Activated CD4-positive, alpha-beta T cell treated with anti-CD3 and anti-CD28 coated beads, Interleukin-2, amount 50 U/mL, for 24 hours (primary cell): ENCODE measurements at places on chromosomes 2 and 18.

DNA sequence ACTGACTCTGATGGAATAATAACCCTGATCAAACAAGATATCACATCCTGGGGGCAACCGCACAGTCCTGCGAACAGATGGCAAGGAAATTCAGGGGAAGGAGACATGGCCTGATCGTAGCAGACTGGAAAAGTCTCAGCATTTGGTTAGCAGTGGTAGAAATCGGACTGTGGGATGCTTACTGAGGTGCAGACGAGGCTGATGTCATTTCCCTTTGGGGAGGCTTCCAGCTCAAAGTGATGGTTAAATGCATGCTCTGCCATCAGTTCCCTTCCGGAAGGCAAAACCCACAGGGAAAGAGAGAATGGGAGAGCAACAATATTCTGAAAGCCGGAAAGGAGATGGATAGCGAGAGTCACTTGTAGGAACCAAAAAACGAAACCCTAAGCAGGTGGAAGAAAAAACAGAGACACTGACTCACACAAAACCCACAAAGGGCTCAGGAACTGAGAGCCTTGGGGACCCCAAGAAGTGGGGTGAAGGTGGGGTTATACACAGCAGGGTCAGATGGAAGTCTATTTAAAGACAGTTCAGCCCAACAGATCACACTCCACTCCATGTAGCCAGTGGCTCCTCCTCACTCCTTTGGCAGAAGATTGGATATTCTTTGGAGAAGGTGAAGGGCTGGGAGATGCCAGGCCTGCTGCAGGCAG lies 93.1 kb downstream of the INPP5D start:
- no peak for DNase-seq

DNA sequence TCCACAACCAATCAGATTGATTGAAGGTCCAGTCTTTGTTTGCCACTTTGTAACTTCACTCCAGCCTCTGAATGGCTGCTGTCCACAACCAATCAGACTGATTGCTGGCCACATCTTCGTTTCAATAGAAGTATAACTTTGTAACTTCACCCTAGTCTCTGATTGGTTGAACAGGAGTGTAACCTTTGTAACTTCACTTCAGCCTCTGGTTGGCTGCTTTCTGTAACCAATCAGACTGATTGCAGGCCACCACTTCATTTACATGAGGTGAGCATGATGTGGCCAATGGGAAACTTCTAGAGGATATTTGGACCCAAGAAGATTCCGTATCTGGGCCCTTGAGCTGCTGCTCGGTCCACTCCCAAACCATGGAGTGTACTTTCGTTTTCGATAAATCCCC lies 16.9 kb upstream of the ALPP start:
- no peak for DNase-seq

DNA sequence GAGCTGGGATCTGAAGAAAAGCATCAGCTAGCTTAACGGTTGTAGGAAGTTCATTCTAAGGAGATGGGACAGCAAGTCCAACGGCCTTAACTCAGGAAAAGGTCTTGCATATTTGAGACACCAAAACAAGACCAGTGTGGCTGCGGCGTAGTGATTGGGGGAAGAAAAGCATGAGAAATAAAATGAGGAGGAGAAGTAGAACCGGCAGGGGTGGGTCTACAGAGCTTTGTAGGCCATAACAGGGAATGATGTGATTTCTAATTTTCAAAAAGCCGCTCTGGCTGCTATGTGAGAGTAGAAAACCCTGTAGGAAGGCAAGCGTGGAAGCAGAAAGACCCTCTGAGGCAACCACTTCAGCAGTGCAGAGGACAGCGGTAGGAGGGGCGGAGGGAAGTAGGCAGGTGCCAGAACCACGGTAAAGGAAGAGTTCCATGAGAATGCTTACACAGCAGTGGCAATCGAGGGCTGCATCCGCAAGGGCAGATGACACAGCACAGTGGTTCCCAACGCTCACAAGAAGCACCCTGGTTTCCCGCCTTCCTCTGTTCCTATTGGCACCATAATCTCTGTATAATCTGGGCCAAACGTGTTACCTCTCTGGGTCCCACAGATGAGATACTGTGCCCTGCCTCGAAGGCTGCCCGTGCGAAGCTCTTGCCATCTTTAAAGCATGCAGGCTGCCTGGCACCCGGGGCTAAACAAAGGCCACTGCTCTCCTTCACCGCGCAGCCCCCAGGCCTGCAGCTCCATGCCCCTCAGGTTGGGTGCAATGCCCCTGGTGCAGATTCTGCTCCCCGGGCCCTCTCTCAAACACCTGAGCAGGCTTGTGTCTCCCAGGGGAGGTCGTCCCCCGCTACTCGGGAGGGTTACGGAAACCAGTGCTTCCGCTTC lies 795 bp downstream of the ANKRD39 start:
- no peak for DNase-seq

- no peak for DNase-seq
These were observed 530.2 kb downstream of the CCDC85A start for GRCh38 chr2:56713978-56714377.

- DNase-seq: no peak
These were observed 479.3 kb downstream of the CPS1 start for GRCh38 chr2:211035548-211036185.

DNA sequence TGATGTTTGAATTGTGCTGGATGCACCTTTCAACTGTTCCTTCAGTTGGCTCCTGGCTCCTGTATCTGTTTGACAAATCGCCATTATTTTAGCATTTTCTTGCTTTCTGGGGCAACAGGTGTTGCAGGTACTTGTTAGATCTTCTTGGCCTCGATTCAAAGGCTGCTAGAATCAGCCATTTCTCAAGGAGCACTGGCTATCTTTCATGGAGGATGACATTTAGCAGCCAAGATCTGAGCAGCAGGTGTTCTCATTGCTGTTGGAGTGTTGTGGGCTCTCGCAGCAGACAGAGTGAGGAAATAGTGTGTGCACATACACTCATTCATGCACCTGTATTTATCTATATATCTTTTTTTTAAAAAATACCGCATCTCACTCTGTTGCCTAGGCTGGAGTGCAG lies 52.2 kb downstream of the INPP5D start:
- DNase-seq: no peak

DNA sequence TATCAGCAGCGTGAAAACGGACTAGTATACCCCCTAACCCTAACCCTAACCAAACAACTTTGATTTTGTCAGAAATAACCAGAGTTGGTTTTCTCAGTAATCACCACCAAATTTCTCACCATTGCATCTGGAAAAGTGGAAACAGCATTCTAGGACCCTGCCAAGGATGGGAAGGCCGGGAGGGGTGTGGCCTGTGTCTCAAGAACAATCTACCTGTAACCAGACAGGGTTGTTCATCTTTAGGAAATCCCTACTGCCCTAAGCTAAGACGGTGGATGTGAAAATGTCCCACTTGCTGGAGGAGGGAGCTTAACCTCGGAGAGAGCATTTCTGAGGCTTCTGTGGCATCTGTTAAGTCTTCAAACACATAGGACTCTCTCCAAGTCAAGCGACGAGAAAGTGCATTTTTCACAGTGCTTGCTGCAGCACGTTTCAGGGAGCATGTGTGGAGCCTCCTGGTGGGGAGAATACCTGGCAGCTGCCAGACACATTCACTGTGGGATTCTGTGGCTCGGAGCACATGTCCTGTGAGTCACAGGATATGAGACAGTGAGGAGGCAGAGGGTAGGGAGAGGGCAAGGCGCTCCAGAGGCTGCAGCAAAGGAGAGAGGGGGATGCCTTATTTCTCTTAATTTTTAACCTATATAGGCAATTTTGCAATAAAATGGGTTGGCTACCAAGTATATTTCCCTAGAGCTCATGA lies 207.5 kb downstream of the SPP2 start:
- no peak for DNase-seq

GRCh38 chr18:37383036-37383785 lies 182.4 kb downstream of the CELF4 start:
- DNase-seq: no peak

DNA sequence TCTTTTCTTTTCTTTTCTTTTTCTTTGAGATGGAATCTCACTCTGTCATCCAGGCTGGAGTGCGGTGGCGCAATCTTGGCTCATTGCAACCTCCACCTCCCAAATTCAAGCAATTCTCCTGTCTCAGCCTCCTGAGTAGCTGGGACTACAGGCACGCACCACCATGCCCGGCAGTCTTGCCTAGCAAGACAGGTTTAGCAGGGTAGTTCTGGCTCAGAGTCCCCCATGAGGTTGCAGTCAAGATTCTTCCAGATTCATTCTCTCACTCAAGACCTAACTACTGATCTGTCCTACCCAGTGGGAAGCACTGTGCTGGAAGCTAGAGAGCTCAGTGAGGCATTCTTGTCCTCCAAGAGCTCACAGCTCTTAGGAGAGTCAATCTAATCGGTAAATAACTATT lies 17.6 kb upstream of the ZAP70 start:
- DNase-seq: no peak

GRCh38 chr2:217489145-217489960 lies 513.4 kb downstream of the TNS1 start:
- no peak for DNase-seq

DNA sequence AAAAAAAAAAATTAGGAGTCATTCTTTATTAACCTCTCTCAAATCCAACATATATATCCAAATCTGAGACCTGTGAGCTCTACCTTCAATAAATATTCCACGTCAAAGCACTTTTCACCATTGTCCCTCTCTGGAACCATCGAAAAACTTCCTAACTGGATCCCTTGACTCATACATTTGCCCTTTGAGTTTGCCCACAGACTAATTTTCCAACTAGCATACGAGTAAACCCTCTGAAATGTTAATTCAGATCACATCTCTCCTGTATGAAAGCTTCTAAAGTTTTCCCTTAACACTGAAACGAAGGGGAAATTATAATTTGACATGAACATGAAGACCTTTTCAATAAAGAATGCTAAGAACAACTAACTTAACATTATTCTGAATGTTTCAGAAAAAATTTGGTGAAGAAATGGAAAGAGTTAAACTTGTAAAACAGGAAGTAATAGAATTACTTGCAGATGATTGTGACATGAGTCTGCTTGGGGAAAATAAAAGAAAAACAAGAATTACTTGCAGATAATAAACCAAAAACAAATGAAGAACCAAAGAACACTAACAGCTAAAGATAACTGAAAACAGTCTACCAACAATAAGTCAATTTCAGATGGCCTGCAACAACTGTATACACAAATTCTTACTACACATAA lies 110.6 kb downstream of the C2orf74 start:
- DNase-seq: no peak

GRCh38 chr2:235024931-235025773 lies 73.3 kb downstream of the SH3BP4 start:
- no peak for DNase-seq

- DNase-seq: no peak
These were observed 30.1 kb downstream of the RBKS start for GRCh38 chr2:27860111-27860510.

DNA sequence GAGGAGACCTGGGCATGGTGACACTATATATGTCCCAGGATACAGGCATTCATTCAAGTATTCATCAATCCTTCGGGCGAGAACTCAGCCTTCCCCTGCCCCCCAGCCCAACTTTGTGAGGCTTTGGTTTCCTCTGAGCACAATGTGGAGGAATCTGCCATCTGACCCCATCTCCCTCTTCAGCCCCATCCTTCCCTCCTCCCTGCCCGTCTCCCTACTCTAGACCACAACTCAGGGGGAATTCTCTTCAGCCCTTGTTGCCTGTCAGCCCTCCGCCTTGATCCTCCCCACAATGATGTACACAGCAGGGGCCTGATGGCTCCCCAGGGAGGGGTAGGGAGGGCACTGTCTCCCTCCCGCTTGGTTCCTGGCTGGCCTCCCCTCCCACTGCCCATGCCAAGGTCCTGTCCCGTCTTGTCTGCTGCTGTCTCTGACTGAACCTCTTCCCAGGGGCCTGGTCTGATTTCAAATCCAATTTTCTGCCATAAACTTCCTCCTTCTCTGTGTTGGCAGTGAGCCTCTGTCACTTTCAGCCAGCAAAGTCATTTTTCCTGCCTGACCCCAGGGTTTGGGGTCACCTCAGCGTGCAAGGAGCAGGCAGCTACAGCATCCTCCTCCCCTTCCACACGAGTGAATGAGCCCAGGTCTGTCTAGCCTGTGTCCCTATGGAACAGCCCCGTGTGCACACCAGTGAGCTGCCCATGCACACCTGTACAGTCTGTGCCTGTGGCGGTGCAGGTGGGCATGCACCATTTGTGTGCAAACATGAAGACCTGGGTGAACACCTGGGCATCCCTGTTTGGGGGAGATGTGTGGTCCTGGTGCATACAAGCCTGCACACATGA lies 197.3 kb downstream of the CELF4 start:
- no peak for DNase-seq

GRCh38 chr2:234313558-234313957 lies 183.3 kb downstream of the ARL4C start:
- no peak for DNase-seq

DNA sequence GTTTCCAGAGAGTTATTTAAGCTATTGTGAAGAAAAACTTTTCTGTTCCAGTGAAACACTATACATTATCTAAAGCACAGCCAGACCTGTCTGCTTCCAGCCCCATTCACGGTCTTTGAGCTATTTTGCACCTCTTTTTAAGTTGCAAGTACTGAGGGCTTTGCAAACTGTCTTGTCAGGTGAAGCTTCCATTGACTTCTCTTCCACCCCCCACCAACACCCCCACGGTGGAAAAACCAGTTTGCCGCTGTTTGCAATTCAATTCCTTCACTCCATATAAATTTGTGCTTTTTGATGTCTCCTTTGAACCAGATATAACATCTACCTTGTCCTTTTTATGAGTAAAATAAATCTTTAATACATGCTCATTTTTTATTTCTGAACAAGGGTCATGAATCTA lies 15.7 kb downstream of the B3GNT7 start:
- no peak for DNase-seq

GRCh38 chr2:99598441-99598840 lies 108.6 kb upstream of the REV1 start:
- DNase-seq: no peak

DNA sequence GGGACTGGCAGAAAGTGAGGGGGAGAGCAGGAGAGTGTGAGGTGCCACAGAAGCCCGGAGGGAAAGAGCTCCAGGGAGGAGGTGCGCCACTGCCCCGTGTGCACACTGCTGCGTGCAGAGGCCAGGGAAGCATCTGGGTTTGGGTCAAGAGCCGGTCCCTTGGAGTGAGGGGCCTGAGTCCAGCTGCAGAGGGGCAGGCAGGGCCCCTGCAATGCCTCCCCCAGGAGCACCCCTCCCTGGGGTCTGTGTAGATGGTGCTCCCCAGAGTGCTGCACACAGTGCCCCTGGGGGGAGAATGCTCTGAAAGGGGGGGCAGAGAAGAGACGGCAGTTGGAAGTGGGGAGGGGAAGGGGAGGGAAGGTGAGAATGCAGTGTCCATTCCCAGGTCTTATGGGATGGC lies 3.7 kb upstream of the LIMS2 start:
- DNase-seq: no peak

DNA sequence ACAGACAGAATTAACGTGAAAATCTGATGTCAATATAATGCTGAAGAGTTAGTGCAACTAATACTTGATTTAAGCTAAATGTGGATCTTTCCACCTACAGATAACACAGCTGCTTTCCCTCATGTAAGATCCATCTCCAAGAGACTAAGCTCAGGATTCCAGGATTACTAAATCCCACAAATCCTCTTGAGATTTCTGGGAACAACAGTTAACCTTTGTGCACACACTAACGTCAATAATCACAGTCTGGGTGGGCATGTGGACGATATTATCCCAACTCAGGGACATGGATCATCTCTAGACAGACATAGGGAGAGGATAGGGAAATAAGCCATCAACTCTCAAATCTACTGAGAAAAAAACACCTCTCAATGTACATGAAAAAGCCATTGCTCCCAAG lies 432.6 kb downstream of the SATB2 start:
- no peak for DNase-seq
